ENCODE measurements at places on chromosomes 1 and 21. TPM values are rescaled to one million over a fixed set of nuclear protein-coding genes. Genes with fewer than 3 reads are reported as not detected.

Gene LCE2B
- not detected for total RNA-seq

Gene DISC1
- total RNA-seq, result 3.7 TPM

Gene TPTE
- not detected for total RNA-seq

Gene PRUNE1
- total RNA-seq, result 15.1 TPM

Gene MYOG
- total RNA-seq, result not detected

Gene XCL1
- 0.76 TPM for total RNA-seq

DNA sequence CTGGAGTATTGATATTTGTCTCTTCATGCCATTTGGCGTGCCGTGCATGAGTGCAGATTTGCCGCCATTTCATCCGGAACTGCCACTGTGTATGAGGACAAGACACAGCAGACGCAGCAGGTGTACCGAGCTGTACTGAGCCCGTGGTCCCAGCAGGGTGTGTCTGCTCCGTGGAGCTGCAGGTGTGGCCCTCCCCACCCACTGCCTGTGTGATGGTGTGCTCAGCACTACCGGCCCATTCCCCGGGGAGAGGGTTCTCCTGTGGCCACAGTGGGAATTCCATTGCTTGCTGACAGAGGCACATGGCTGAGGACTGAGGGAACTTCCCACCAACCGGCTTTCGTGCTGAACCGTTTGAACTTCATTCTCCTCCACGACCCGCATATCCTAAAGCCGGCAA, 34.3 kb upstream of the COL6A1 start:
- peaks cover 39% of the 10 kb centered on the region for H3K27me3 ChIP-seq
- no peak overlapping the region for H3K27ac ChIP-seq
- H3K36me3 ChIP-seq, result no peaks in the 10 kb centered on the region

- DNase-seq, result no peak
- H3K36me3 ChIP-seq, result no peaks in the 10 kb centered on the region
- peak overlapping the region; percentile 70 for H3K27ac ChIP-seq
- H3K27me3 ChIP-seq, result no peaks in the 10 kb centered on the region
- peaks cover 37% of the 10 kb centered on the region for H3K4me1 ChIP-seq
- peak overlapping the region; percentile 85 for H3K4me3 ChIP-seq
These were observed 39.0 kb downstream of the PIK3CD start for GRCh38 chr1:9690440-9691107.

DNA sequence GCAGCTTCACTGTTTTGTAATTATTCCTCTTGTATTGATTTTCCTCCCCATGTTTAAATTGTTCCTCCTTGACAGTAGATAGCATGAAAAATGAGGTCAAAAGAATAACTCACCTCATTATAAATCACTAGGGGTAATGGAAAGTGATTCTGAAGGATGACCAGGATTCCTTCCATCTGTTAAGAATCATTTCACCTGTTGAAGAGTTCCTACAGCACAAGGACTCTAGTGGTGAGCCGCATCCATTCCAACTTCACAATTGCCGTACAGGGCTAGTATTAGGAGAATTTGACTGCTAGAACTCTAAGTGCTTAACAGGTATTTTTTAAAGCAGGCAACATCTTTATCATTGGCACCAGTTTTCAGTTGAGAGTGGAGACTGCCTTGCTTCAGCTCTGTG, 13.7 kb downstream of the PPP1R12B start:
- no peaks in the 10 kb centered on the region for H3K27me3 ChIP-seq
- H3K27ac ChIP-seq, result no peak overlapping the region
- no peaks in the 10 kb centered on the region for H3K36me3 ChIP-seq
- peaks cover 5% of the 10 kb centered on the region for H3K4me1 ChIP-seq

- H3K4me3 ChIP-seq, result no peak overlapping the region
- H3K27ac ChIP-seq, result no peak overlapping the region
- no peaks in the 10 kb centered on the region for H3K4me1 ChIP-seq
- DNase-seq, result no peak
These were observed 39.8 kb downstream of the DISC1 start for GRCh38 chr1:231666220-231666936.

- no peak for DNase-seq
- H3K27me3 ChIP-seq, result peaks cover 12% of the 10 kb centered on the region
These were observed 48.0 kb upstream of the SLC19A1 start for GRCh38 chr21:45590246-45590725.

GRCh38 chr1:77539519-77540142, 142.8 kb downstream of the ZZZ3 start:
- H3K36me3 ChIP-seq, result no peaks in the 10 kb centered on the region
- DNase-seq, result no peak
- H3K27me3 ChIP-seq, result no peaks in the 10 kb centered on the region
- no peak overlapping the region for H3K4me3 ChIP-seq
- H3K4me1 ChIP-seq, result peaks cover 12% of the 10 kb centered on the region

- H3K4me1 ChIP-seq, result no peaks in the 10 kb centered on the region
- H3K27ac ChIP-seq, result no peak overlapping the region
- H3K27me3 ChIP-seq, result no peaks in the 10 kb centered on the region
- no peaks in the 10 kb centered on the region for H3K36me3 ChIP-seq
- DNase-seq, result no peak
These were observed 191.4 kb downstream of the TM2D1 start for GRCh38 chr1:61533546-61533945.

GRCh38 chr1:40606978-40607377, 58.5 kb downstream of the RIMS3 start:
- no peaks in the 10 kb centered on the region for H3K27me3 ChIP-seq
- no peaks in the 10 kb centered on the region for H3K36me3 ChIP-seq
- no peak for DNase-seq

- no peak overlapping the region for H3K27ac ChIP-seq
- H3K4me1 ChIP-seq, result no peaks in the 10 kb centered on the region
- DNase-seq, result no peak
- no peak overlapping the region for H3K4me3 ChIP-seq
- no peaks in the 10 kb centered on the region for H3K36me3 ChIP-seq
These were observed 140.4 kb downstream of the ATP6V1G3 start for GRCh38 chr1:198400063-198400462.

DNA sequence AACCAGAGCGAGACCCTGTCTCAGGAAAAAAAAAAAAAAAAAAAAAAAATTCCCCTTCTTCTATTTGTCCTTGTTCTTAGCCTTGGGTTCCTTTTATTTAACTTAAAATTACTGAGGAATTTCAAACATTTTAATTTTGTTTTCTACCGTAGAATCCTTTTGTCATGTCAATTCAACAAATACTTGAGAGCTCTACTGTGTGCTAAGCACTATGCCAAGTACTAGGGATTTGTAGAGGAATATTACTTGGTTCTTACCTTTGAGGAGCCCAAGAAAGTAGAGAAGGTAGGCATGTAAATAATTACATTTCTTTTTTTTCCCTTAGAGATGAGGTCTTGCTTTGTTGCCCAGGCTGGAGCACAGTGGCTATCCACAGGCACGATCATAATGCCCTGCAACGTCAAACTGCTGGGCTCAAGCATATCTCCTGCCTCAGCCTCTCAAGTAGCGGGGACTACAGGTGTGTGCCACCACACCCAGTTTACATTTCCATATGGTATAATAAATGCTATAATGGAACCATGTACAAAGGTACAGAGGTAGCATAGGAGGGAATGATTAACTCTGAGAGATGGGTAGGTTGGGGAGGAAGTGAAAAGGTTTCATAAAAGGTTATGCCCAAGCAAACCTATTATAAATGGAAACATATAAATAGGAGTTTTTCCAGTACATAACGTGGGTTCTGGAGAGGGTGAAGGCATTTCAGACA, 104.0 kb downstream of the ATG4C start:
- no peaks in the 10 kb centered on the region for H3K36me3 ChIP-seq
- no peak for DNase-seq
- H3K4me3 ChIP-seq, result no peak overlapping the region

DNA sequence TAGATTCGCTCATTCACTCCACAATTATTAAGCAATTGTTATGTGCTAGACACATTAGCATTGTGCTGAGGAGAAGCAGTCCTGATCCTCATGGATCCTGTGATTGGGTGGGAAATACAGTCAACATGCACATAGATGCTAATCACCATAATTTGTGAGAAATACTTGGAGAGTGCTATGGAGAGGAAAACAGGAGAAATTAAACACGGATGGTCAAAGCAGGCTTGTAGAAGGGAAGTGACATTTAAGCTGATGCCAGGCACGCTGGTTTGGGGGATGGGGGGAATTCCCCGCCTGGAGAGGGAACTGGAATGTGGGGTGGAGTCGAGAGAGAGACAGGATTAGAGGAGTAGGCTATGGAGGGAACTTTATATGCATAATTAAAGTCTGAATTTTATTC, 52.2 kb upstream of the L1TD1 start:
- H3K36me3 ChIP-seq, result no peaks in the 10 kb centered on the region
- no peak overlapping the region for H3K27ac ChIP-seq
- no peaks in the 10 kb centered on the region for H3K27me3 ChIP-seq
- no peaks in the 10 kb centered on the region for H3K4me1 ChIP-seq

DNA sequence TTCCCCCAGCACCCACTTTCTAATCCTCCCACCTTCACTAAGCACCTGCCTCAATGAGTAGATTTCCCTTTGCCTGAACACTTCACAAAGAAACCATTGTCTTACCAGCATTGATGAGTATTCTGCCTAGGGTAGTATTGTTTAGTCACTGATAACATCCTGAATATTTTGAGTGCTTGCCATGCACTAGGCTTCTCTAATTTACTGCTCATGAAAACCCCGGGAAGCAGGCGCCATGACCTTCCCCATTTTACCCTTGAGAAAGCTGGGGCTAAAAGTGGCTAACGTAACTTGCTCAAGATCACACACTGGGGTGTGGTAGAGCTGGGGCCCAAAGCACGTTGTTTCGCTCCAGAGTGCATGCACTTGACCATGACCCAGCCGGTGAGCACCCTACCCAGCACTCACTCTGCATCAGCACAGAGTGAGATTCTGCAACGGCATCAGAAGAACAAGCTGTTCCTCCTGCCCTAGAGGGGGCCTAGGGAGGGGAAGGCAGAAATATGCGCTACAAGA, 10.6 kb upstream of the F3 start:
- no peaks in the 10 kb centered on the region for H3K36me3 ChIP-seq
- H3K27ac ChIP-seq, result peak overlapping the region; percentile 86
- no peaks in the 10 kb centered on the region for H3K27me3 ChIP-seq
- no peak overlapping the region for H3K4me3 ChIP-seq
- DNase-seq, result no peak

GRCh38 chr1:232486454-232487207, 143.3 kb downstream of the SIPA1L2 start:
- no peak overlapping the region for H3K4me3 ChIP-seq
- H3K4me1 ChIP-seq, result peaks cover 8% of the 10 kb centered on the region
- H3K27me3 ChIP-seq, result no peaks in the 10 kb centered on the region
- H3K27ac ChIP-seq, result peak overlapping the region; percentile 57
- H3K36me3 ChIP-seq, result no peaks in the 10 kb centered on the region

DNA sequence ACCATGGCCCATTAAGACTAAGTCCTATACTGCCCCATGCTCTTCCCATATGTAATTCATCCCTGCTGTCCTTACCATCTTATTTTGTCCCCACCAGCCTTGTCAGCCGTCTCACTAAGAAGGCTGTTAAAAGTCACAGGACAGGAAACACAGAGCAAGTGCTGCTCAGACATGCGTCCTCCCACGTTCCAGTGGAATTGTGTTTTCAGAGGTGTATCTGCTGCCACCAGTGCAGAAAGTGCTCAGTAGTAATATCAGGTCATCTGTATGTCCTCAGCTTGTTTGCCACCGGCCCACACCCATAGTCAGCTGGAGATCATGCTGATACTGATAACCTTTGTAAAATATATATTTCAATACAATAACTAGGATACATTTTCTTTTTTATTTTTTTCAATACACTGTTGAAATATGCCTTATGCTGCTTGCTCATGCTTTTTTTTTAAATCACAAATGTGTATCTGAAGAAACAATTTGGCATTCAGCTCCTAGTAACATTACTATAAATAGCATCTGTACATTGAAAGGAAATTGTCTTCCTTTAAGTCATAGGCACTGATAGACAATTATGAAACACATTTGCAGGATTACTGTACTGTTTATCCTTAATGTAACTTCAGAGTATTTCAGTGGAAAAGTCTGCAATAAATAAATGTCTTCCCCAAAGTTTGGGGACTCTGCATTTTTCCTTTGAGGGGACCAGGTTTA, 156.9 kb downstream of the EDEM3 start:
- H3K27me3 ChIP-seq, result no peaks in the 10 kb centered on the region
- H3K36me3 ChIP-seq, result no peaks in the 10 kb centered on the region
- DNase-seq, result no peak
- H3K27ac ChIP-seq, result no peak overlapping the region

DNA sequence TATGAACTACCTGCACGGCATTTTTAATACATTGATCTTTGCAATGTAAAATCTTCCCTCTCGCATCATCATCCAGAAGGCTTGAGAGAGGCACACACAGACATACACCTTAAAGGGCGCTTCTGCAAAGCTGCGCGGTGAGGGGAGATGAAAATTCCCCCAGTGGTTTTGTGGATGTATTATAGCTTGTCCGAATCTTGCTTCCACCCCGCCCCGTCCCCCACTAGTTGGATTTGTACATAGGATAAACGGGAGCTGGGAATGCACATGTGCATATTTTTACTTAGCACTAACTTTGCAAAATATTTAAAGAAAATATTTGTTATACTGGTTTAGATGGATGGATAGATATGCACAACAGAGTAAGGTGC, 542 bp upstream of the ASTN1 start:
- H3K4me3 ChIP-seq, result no peak overlapping the region
- no peak for DNase-seq
- H3K27ac ChIP-seq, result no peak overlapping the region

- no peak for DNase-seq
- no peak overlapping the region for H3K4me3 ChIP-seq
- no peaks in the 10 kb centered on the region for H3K4me1 ChIP-seq
- H3K27me3 ChIP-seq, result no peaks in the 10 kb centered on the region
These were observed 7.5 kb upstream of the MAN1A2 start for GRCh38 chr1:117359561-117360289.

DNA sequence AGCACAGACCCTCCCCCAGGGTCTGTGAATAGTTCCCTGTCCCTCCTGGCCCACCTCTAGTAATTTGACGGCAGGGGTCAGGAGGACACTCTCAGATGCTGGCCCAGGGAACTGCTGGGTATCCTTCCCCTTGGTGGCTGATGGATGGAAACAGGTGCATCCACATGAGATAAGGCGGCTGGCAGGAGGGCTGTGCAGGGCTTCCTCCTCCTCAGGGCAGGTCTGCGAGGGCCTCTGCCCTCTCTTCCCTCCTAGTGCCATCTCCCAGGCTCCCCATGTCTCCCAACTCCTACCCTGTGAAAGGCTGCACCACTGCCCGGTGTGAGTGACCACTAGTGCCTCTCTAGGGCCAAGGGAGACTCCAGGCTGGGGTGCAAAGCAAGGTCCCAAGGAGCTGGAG, 123.9 kb downstream of the GLIS1 start:
- no peaks in the 10 kb centered on the region for H3K27me3 ChIP-seq
- H3K4me1 ChIP-seq, result peaks cover 14% of the 10 kb centered on the region

- peaks cover 48% of the 10 kb centered on the region for H3K4me1 ChIP-seq
- H3K27me3 ChIP-seq, result no peaks in the 10 kb centered on the region
- H3K36me3 ChIP-seq, result peaks cover 8% of the 10 kb centered on the region
- peak overlapping the region; percentile 83 for H3K27ac ChIP-seq
- no peak overlapping the region for H3K4me3 ChIP-seq
These were observed 51.7 kb downstream of the SKI start for GRCh38 chr1:2279817-2280216.

All from esophagus squamous epithelium (tissue), 5 donors.